Stimulated activated CD4-positive, alpha-beta T cell treated with anti-CD3 and anti-CD28 coated beads, Interleukin-4, amount 100 ng/mL, for 48 hours (primary cell): ENCODE measurements at places on chromosomes 3 and 15.

GRCh38 chr15:58547628-58548307 is 116.0 kb downstream of the LIPC start:
- DNase-seq: no peak

GRCh38 chr3:129326595-129326994 is 47.9 kb downstream of the HMCES start:
- no peak for DNase-seq

DNA sequence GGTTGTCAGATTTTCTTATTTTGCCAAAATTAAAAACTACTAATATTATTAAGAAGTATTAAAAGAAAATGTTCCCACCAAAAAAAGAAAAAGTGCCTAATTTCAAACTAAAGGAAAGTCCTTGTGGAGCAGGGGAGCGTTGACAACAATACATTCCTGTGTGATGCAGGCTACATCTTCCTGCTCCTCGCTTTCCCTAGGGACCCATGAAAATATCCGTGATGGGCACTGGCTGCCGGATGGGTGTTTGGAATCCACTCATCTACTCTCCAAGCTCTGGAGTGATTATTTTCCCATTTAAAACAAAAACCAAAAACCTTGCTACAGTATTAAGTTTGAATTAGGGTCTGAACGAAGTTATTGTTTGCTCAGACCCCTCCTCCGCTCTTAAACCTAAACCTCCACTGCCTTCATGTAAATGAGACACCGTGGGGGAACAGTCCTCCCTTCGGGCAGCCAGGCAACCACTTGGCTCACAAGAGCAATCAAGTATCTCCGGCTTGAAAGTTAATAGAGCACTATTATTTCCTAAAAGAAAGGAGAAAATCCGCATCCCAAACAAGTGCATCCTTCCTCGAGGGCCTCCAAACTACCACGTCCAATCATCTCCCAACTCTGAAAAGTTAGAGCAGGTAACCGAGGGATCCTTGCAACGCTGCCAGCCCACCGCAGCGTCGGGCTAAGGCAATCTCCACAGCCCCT is 1.5 kb downstream of the ITGB5 start:
- DNase-seq: no peak

DNA sequence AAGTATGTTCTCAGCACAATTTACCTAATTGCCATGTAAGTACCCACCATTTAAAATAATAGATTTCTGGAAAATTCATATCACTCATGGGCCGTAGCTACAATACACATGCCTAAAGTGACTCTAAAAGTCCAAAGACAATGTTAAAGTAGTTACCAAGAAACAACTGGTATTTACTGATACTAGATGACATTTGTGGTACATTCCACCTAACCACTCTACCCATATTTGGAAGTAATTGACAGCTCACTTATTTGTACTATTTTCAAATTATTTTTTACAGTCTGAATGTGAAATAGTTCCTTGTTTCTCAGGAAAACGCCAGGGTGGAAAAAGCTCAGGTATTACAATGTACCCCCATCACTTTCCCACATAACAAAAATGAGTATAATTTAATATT is 573.0 kb downstream of the MECOM start:
- DNase-seq: no peak

DNA sequence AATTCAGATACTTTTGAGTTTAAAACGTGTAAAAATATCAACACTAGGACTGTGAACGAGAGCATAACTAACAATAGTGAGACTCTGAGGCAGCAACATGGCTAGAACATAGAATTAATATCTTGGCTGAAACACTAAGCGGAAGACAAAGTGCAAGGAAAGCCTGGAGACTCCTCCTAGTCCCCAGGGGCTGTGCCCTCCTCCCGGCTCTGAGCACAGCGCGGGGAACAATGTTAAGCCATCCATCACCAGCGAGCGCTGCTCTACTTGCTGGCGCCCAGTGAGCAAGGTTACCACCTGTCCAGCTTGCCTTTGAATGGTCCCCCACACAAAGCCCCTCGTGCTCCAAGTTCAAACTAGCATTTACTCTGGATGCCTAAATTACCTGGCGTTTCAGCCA is 436.9 kb downstream of the FOXP1 start:
- DNase-seq: no peak

GRCh38 chr3:62529230-62529629 is 155.9 kb upstream of the FEZF2 start:
- no peak for DNase-seq

DNA sequence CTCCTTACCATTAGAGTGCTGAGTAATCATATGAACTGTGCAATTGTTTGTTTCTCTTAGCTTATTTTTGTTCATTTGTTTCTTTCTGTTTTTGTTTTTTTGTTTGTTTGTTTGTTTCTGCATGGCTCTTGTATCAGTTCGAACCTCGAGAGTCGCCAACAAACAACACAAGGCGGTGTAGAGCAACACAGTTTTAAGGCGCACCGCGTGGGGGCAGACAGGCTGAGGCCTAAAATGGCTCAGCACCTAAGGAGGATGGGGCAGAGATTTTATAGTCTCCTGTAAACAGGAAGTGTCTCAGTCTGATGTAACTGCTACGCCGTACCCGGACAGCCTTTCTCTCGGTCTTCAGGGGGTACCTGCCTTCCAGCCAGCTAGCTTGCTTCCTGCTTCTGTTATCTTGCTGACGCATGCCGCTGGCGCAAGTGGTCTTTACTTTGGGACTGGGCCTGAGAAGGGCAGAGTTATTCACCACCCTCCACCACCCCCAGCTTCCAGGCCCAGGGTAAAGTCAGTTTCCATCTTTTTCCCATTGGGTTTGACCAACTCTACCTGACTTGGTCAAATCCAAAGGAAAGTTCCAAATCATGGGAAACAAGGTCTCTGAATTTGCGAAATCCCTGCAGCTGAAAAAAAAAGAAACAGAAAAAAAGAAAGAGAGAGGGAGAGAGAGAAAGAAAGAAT is 25.8 kb upstream of the MFGE8 start:
- no peak for DNase-seq

DNA sequence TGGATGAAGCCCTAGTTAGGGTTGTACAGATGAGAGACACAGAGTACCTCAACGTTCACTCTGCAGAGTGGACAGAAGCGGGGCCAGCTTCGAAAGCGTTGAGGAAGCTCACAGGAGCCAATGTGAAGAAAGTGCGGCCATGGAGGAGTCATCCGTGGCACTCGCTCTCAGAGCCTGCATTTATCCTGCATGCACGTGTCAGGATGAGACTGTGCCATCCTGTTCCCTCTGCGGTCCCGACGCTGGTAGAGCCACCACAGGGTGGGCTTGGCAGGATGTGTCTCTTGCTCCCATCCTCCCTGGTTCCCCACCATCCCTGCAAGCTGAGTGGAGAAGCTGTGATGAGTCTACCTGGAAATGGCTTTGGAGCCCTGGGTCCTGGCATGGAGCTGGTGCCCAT is 39.3 kb downstream of the KLHL25 start:
- DNase-seq: no peak

DNA sequence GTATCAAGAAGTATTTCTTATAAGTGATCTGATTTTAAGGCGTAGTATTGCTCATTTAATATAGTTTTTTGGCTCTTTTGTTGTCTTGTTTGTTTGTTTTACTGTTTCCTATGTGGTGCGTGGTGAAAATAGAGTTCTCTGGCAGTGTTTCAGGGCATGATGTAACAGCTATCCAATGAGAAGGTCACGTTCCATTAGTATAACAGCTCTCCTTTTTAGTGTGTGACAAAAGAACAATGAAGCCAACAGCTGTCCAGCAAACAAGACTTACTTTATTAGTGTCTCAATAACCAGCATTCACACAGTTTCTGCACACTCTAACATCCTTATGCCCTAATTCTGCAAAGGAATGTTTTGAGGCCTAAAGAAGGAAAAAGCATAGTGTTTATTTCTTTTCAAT is 127.9 kb downstream of the SLC25A26 start:
- no peak for DNase-seq

GRCh38 chr3:129051871-129052340 is 8.7 kb upstream of the GP9 start:
- DNase-seq: no peak

GRCh38 chr15:85276921-85277320 is 103.5 kb upstream of the AKAP13 start:
- no peak for DNase-seq

- DNase-seq: no peak
Observed at GRCh38 chr3:192216067-192216466, 511.3 kb downstream of the FGF12 start.

DNA sequence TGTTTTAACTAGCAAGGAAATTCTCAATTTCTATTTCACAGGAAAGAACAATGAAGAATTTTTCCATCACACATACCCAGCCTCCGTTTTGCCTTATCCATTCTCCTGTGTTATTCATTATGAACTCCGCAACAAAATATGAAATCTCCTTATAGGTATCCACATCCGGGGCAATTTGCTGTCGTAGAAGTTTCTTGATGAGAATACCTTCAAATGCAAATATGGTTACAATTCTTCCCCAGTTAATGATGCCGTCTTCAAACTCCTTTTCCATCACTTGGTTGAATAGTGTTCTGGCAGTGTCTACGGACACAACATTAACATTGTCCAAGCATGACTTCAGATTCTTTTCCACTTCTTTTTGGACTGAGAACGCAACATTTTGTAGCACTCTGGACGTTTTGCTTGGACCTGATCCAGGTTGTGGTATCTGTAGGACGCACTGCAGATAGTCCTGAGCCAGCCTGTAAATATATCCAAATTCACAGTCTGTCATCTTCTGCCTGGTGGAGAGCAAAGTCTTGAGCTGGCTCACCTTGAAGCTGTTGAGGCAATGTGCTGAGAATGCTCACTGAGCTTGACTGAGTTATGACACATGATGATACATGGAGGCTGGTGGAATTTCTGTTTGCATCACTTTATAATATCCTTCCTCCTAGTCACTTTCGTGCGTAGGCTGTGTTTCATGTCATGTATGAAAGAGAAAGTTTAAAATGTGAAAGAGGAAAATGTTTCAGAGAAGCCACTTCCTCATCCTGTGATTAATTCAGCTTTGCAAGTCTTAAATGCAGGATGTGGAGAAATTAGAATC is at the start of gene BCL2A1:
Gene BCL2A1, minus strand, starts transcription at position 573 of the 811 bp plus-strand sequence. Its CDS starts 77 bp downstream, at position 496.
- peak; percentile 50 for DNase-seq

- peak; percentile 82 for DNase-seq
Observed at GRCh38 chr15:65856821-65857455, 12.4 kb upstream of the RAB11A start.

GRCh38 chr3:124877674-124878073 is 9.5 kb downstream of the ITGB5 start:
- DNase-seq: no peak

DNA sequence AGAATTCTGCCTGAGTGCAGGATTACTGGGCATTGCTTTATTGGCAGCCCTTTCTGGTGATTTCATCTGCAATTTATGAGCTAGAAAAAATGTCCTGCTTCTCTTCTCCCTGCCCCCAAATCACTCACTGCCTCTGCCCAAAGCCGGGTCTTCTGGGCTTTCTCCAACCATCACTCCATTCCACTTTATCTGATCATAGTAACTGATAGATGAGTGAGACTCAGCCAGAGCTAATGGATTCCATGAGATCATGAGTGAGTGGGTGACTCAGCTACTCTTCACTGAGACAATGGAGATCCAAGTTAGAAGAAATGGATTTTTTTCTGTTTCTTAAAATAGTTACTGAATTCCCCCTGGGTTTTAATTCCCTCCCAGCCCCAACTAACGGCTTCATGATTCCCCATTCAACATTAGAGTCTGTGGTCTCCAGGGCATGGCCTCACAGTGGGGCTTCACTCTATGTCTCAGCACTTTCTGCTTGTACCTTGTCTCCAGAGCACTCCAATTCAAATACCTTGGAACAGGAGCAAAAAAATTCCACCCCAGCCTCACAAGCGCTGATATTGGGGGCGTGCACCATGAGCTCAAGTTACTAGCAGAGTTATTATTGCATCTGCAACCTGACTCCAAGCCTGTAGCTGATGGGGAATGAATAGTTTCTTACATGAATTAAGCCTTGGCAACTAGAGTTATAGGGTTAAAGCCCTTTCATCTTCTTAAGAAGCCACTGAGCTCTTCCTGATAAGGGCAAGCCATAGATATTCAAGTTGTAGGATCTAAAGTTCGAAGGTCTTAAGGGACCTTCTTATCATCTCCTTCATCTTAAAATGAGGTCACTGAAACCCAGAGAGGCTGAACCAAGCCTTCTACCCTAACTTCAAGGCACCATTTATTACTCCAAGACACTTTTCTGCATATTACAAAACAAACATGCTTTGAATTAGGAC is 85.9 kb downstream of the AGBL1 start:
- DNase-seq: no peak

GRCh38 chr3:155362808-155363689 is 69.6 kb upstream of the STRIT1 start:
- DNase-seq: no peak

DNA sequence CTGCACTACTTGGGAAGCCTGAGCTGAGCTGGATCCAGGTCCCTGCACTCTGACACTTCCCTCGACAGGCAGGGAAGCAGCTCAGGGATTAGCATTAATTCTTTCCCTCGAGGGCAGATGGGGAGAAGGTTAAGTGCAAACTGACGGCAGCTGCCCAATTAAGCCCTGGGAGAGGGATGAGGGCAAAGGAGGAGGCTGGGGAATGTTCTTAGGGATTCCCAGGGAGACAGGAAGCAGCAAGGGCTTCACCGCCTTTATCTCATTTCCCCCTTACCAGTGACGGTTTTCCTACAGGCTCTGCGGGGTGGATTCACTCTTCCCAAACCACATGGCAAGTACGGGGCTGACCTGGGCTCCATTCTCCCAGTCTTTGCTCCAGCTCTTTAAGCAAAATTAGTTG is 519.0 kb upstream of the PROK2 start:
- DNase-seq: no peak

DNA sequence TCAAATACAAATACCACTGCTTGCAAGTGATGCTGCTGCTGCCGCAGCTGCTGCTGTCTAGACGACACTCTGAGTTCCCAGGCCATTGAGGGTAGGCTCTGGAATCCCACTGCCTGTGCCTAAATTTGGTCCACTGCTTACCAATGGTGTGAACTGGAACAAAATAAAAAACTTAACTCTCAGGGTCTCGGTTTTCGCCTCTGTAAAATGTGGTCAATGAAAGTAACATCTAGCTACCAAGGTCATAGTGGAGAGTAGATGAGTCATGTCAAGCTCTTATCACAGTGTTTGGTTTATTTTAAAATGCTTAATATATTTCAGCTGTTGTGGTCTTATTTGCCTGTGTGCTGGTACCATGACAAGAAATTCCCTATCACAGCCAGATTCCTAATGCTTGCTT is 299.3 kb downstream of the CLSTN2 start:
- no peak for DNase-seq

GRCh38 chr3:179671747-179672242 is 19.0 kb downstream of the USP13 start:
- no peak for DNase-seq

DNA sequence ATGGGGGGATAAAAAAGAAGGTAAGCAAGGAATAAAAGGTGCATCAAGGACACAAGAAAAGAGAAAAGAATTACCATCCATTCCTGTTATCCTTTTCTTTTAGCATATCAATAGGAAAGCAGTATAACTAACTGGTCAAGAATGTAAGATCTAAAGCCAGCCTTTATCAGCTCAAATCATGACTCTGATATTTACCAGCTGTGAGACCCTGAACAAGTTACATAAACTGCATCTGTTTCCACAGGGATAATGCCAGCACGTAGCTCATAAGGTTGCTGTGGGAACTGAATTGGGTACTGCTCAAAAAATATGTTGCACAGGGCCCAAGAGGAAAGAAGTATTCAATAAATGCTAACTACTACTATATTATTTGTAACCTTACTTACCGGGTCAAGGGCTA is 1092.2 kb upstream of the CFAP20DC start:
- DNase-seq: no peak

- no peak for DNase-seq
Observed at GRCh38 chr3:135532021-135532420, 433.5 kb upstream of the PPP2R3A start.
